ENCODE measurements at places on chromosomes 16 and 17.

DNA sequence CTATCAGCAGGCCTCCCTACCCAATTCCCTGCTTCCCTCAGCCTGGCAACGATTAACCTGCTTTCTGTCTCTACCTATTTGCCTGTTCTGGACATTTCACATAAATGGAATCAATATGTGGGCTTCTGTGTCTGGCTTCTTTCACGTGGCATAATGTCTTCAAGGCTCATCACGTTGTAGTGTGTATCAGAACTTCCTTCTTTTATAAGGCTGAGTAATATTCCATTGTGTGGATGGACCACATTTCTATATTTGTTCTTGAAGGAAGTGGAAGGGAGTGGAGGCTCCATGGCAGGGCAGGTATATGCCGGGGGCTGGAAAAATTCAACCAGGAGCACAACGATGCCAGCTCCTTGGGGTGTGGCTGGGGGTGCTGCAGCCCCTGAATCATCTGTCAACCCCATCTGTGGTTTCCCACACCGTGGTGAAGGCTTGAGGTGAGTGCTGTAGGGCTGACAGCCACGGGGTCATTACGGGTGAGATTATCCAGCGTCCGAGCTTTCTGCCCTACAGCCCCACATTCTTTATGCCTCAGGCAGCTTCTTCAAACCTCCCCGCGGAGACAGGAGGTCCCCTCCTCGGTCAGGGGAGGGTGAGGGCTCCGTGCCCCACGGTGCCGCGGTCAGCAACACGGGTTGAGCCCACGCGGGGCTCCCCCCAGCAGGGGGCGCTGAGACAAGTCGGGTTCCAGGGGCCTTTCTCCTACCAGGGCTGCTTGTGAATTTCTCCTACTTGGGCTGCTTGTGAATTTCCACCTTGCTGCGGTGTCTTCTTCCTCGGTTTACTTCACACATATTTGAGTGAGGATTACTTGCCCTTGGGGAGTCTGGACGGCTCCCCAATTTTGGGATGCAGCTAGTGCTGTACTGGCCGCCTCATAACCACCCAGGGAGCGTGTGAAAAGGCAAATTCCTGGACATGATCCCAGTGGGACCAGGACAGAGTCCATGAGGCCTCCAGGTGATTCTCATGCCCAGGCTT, 18.3 kb upstream of the WFIKKN2 start:
- DNase-seq = peak; percentile 56

- no peak for DNase-seq
These were observed 23.0 kb downstream of the DUS2 start for GRCh38 chr16:68046106-68046505.

DNA sequence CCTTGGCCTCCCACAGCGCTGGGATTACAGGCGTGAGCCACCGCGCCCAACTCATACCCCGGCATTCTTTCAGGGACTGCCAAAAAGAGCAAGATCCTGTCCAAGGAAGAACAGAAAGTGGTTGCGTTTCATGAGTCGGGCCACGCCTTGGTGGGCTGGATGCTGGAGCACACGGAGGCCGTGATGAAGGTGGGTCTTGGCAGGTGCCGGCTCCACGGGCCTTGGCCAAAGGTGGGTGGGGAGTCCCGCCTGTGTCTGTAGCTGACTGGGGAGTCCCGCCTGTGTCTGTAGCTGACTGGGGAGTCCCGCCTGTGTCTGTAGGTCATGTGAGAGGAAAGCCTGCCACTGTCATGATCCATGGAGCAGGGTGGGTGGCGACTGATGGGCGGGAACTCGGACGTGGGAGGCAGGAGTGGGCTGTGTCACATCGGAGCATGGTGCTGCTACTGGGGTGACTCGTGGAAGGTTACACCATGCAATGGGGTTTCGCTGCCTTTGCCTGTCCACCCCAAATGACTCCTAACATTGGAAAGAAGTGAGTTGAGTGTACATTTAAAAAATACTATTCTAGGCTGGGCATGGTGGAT, 10.0 kb upstream of the RPL13 start:
- DNase-seq = no peak

GRCh38 chr17:58161566-58161965, 5.2 kb upstream of the OR4D2 start:
- no peak for DNase-seq

GRCh38 chr16:87834668-87835473, 34.4 kb downstream of the SLC7A5 start:
- no peak for DNase-seq

GRCh38 chr16:168424-168823, 2.6 kb downstream of the HBM start:
- no peak for DNase-seq

GRCh38 chr17:40828454-40829044, 6.1 kb upstream of the KRT10 start:
- DNase-seq = no peak

- no peak for DNase-seq
These were observed 132.0 kb downstream of the BRIP1 start for GRCh38 chr17:61731330-61731729.

DNA sequence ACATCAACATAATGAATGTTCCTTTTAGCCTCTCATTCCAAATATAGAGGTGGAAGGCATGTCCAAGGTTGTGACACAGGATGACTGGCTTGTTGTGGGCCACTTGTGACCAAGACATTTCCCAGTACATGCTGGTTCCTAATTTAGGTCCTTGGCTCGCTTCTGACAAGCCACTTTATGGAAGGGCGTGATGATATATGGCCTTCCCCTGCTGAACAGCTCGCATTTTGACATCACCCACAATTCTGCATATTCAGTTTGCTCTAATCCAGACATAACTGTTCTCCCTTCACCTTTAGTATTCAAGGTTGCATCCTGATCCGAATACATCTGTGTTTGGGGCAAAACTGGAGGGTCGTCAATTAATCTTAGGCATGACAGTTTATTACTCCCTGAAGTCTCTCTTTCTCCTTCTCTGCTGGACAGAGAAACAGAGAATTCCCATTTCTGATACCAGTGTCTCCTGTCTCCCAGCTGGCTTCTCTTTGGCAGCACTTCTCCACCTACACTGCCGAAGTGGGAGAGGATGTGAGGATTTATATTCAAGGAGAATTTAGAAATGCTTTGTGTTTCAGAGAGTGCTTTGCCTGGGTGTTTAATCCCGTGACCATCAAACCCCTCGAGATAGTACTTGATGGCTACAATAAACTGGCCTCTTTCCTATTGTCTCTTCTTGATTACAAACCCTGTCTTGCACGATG, 815.5 kb upstream of the RBFOX1 start:
- DNase-seq = no peak

- DNase-seq = no peak
These were observed 21.6 kb downstream of the RTN4RL1 start for GRCh38 chr17:2003525-2003924.

GRCh38 chr16:82182266-82183003, 12.4 kb upstream of the MPHOSPH6 start:
- no peak for DNase-seq

DNA sequence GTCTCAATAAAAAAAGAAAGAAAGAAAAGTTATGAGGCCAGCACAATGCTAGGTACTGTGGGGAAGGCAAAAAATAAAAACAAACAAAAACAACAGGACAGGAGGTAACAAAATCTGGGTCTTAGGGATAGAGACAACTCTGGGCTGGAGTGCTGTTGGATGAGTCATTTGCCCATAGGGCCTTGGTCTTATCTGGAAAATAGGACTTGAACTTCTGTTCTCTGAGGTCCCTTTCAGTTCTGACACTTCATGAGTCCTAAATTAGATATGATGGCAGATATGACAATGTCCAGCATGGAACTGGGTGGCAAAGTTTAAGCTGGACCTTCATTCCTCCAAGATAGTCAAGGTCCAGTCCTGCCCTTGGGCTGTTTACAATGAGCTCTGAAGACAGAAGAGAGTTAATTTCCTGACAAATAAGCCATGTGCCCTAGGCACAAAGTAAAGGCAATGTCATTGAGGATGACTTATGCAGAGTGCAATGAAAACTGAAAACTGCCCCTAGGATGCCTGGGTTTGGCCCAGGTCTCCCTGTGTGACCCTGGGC, 8.9 kb upstream of the HDAC5 start:
- DNase-seq = no peak

DNA sequence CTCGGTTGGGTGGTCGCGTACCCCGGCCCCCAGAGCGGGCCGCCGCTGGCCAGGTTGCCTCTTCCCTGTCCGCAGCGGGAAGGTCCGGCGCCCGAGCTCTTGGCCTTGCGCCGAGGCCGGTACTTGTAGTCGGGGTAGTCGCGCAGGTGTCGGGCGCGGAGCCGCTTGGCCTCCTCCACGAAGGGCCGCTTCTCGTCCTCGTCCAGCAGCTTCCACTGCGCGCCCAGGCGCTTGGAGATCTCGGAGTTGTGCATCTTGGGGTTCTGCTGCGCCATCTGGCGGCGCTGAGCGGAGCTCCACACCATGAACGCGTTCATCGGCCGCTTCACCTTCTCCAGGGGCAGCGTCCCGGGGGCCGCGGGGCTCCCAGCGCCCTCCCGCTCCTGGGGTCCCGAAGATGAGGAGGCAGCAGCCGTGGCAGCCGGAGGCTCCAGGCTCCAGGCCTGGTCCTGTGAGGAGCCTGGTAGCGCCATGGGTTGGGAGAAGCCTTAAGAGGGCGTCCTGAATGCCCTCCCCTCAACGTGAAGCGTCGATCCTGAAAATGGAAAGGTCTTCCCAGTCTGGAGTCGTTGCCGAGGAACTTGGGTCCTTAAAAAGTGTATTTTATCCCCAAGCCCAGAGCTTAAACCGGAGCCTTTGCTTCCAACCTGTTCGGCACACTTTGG, 558 bp downstream of the SOX15 start:
- peak; percentile 71 for DNase-seq

DNA sequence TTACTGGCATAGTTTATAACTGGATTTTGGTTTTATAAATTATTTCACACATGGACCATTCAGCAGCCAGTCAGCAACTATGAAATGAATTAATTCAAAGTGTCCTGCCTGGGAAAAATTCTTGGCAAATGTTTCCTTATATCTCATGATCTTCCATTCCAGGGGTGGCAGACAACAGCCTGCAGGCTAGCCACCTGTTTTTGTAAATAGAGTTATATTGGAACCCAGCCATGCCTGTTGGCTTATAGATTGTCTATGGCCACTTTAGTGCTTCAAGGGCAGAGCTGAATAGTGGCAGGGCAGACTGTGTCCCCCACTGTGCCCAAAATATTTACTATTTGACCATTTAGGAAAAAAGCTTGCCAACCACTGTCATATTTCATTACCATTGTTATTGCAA, 613.7 kb downstream of the TMEM114 start:
- no peak for DNase-seq

Measured in CD4-positive, alpha-beta T cell treated with Interleukin-21 for 1 hour (primary cell).